K562 (cell line): ENCODE measurements at places on chromosomes 6 and 20.

DNA sequence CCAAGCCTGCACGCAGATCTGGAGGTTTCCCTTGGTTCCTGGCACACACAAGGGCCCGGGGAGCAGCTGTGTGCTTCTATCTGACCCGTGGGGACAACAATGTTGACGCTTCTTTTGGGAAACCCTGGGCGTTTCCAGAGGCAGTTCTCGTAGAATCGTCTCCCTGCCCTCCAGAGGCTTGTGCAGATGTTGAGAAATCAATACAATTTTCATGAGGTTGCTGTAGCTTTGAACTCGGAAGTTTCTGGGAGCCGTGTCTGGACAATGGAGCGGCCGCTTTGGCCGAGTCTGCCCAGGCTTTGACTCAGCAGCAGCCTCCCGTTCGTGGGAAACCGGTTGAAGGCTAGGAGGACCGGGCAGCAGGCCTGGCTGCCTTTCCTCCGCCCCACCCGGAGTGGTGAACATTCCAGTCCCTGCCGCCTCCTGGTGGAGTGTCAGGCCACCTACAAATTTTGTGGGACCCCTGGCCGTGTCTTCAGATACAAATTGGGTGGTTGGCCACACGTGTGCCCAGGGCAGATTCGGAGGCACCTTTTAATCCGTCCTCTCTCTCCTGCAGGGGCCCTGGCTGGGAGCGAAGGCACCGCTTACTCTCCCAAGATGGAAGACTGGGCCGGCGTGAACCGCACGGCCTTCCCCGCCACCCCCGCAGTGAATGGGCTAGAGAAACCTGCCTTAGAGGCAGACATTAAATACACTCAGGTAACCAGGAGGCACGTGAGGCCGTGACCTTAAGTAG lies 2.7 kb downstream of the PAX1 start:
- DNase-seq: no peak

DNA sequence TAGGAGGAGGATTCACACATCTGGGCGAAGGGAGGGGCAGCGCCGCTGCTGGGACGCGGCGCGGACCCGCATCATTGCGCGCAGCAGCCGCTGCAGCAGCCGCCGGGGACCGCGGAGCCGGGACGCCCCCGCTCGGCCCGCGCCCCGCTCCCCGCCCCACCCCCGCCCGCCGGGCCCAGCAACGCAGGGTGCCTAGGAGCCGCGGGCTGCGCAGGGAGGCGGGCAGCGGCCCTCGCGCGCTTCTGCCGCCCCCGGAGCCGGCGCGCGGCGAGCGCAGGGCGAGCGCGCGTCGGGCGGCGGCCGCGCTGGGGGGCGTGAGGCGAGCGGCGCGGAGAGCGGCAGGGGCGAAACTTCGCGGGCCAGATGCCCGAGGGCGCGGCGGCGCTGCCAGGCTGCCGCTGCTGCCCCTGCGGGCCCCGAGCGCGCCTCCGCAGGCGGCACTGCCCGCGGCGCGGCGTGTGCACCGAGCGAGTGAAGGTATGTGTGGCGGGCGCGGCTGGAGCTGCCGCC lies at the start of gene NKAIN2:
TSS of gene NKAIN2 (plus strand) at position 362 of the 510 bp plus-strand sequence.
- DNase-seq: no peak

DNA sequence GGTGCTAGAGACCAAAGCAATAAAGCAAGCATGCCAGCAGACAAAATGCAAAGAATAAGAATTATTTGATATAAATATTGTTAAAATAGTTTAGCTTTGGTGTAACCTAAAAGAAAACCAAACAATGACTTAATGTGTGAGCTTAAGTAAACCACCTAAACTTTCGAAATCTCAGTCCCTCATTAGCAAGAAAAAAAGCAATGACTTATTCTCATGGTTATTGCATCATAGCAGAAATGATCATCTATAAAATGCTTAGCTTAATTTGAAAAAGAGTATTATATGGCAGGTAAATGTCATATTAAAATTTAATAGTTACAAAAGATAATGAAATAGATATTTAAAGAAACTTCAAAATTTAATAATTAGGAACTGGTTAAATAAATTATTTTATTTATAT lies 1395.7 kb upstream of the EYS start:
- no peak for DNase-seq

- no peak for DNase-seq
These were observed 83.4 kb downstream of the GFRAL start for GRCh38 chr6:55410674-55411073.

DNA sequence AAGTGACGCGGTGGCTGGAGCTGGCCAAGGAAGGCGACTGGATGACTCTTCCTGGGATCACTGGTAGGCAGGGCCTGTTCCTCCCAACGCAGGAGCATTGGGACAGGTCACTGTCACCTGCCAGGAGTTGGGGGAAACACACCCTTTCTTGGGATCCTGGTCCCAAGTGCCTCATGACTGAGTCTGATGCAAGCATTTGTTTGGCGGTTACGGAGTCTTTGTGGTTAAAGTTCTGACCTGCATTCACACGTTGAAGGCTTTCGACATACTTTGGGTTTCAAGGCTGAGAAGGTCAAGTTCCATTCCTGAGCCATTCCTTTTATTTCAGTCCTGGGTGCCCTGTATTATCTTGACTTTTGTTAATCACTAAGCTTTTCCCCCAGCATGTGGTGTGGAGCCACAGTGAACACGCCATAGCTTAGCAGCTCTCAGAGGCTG lies 6.0 kb downstream of the PNLDC1 start:
- DNase-seq: no peak

GRCh38 chr20:45949542-45950329 lies 15.3 kb downstream of the PCIF1 start:
- DNase-seq: no peak

GRCh38 chr6:111980971-111981840 lies 72.7 kb upstream of the CCN6 start:
- DNase-seq: no peak

DNA sequence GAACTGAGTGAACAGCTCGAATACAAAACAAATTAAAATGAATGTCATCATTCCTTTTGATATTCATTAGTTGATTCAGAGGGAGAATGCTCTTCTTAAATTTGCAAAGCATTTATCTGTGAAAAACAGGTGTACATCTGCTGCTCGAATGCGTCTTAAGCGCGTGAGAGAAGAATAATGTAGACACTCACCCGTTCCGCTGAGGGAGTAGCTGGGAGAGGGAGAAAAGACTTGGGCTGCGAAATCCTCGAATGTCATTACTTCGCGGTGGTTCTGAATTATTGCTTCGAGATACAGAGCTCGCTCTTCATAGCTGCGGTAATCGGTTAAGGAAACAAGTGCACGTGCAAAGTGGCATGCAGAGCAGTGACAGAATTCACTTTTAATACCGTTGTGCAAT lies 43.9 kb downstream of the INSM1 start:
- DNase-seq: no peak

- DNase-seq: no peak
These were observed 70.1 kb downstream of the RNF144B start for GRCh38 chr6:18457065-18457737.

DNA sequence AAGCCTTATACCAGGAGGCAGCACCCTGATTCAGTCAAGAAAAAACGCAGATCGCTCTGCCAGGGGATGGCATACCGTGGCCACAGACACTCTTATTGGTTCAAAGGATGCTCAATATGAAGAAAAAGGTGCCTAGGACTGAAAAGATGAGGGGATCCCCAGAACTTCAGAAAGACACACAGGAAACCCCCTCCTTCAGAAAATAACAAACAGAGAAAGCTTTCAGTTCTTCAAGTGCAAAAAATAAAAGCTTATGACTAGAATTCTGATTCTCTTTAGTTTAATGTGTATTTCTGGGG lies 17.7 kb upstream of the MYB start:
- DNase-seq: no peak

DNA sequence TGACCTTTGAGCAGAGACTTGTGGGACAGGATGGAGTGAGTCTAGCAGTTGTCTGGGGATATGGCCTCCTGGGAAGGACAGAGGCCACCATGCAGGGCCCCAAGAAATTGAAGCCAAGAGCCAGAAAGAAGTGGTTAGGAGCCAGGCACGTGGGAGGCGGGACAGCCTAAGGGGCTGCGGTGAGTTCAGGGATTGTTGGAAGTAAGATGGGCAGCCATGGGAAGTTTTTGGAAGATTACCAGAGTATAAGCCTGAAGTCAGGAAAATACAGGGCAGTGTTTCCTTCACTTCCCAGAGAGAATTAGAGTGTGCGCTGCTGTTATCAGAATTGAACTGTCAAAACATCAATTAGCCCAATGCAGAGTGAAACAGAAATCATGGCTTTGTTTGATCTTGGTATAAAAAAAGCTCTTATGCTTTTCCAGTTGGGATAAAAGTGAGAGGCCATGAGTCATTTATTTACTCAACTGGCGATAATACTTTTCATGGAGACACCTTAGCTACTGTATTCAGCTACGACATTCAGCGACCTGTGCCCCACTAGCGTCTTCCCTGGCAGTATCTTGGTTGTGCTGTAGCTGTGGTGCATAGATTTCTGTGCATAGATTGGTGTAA lies 66.9 kb downstream of the PHACTR2 start:
- DNase-seq: no peak

- DNase-seq: peak; percentile 72
These were observed 1.9 kb downstream of the PPP1R18 start for GRCh38 chr6:30684386-30685156.

- no peak for DNase-seq
These were observed 13.8 kb upstream of the EEF1A1 start for GRCh38 chr6:73534628-73535027.

DNA sequence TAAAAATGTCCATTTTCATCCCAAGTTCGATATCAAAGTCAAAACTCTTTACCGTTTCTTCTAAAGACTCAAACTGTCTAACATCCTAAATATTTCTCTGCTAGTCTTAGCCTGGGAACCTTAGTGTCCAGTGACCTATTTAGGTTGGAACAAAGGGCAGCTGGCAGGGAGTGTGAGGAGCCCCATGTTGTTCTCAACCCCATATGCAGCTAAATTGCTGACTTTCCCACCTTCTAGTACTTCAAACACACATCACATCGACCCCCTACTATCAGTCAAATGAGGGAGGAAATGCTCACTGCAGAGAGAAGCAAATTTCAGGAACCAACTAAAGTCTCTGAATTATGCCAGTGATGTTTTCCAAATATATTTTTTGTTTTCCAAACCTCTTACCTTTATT lies 192.6 kb upstream of the RAB32 start:
- no peak for DNase-seq

DNA sequence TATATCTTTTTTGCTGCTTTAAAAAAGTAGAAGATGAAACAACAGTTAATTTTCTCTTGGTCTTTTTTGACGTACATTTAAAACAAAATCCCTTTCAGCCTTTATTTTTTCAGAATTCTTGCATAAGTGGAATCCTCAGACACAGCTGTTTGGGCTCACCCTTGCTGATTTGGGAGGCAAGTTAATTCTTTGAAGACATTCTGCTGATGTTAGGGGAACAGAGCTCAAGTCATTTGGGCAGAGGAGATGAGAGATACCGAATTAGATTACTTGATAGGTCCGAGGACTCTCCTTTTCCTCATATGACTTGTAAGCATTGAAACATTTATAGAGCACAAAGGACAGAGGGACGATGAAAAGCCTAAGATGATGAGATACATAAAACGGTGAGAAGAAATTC lies 567.9 kb upstream of the CITED2 start:
- no peak for DNase-seq

DNA sequence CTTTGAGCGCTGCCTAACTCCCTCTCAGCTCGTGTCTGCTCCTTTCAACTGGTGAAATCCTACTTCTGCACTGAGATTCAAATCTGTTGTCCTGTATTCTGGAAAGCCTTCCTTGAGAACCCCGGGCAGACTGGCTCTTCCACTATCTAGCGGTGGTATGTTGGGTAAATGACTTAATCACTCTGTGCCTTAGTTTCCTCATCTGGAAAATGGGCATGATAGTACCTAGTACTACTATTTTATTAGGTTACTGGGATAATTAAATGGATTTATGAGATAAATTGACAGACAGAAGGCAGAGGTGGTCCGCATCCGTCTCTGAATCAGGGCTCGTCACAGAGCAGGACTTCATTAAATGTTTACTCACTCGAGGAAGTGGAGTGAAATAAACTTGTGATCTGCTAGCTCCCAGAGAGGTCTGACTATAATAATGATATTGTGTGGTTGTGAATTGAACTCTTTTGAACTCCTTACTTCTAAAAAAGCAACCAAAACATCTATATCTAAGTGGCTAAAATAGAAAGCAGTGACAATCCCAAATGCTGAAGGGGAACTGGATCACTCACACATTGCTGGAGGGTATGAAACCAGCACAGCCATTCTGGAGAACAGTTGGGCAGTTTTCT lies 26.6 kb downstream of the PPP1R16B start:
- DNase-seq: no peak

- DNase-seq: no peak
These were observed 656.6 kb upstream of the MMS22L start for GRCh38 chr6:97939440-97940168.

- DNase-seq: no peak
These were observed 173.6 kb downstream of the JARID2 start for GRCh38 chr6:15419493-15419892.

GRCh38 chr20:3818155-3819151 lies 1.9 kb upstream of the AP5S1 start:
- DNase-seq: peak; percentile 51

DNA sequence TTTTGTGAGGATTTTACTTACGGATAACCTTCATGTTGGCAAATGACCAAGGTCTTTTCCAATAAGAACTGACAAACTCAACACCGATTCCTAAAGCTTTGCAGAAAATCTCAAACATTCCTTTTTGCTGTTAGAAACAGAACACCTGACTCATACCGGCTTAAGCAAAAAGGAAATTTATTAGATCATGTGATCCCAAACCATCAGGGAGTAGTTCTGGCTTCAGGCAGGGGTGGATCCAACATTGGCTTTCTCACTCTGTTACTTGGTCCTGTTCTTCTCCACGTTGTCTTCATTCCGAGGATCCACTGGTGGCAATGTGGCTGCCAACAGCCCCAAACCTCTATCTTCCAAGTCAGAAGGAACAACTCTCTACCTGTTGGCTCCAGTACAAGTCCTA lies 95.9 kb upstream of the PMEPA1 start:
- no peak for DNase-seq
